ENCODE measurements at places on chromosomes 13 and 19. TPM values are rescaled to one million over a fixed set of nuclear protein-coding genes. Genes with fewer than 3 reads are reported as not detected.

DNA sequence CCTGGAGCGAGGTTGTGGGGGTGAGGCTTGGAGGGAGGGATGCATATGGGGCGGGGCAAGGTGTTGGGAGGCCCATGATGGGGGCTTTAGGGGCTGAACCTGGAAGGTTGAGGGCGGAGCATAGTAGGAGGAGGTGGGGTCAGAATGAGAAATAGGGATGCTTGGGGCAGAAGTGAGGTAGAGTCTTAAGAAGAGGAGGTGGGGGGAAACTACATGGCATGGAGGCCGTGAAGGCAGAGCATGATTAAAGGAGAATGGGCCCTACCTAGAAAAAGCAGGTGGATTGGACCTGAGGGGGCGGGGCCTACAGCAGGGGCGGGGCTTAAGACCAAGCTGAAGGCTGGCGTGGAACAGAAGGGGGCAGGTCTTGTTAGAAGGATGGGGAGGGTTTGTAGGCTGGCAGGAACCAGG lies 799 bp downstream of the NR1H2 start:
- H3K4me1 ChIP-seq: peaks cover 5% of the 10 kb centered on the region
- peaks cover 5% of the 10 kb centered on the region for H3K36me3 ChIP-seq
- H3K4me3 ChIP-seq: peak overlapping the region; percentile 77
- DNase-seq: no peak
- no peaks in the 10 kb centered on the region for H3K27me3 ChIP-seq

DNA sequence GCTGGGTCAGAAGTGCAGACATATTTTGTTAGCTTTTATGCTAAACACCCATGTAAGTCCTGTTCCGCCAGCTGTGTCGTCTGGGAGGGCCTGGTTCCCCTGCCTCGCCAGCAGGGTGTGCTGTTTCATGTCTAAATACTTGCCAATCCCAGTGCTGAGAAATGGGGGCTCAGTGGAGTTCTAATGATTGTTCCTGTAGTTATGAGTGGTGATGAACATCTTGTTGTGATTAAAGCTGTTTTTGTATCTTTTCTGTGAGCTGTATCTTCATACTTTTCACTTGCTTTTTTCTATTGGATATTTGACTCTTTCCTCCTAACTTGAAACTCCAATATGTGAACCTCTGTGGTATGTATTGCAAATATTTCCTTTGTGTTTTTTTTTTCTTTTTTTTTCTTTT lies 32.7 kb downstream of the KDM4B start:
- H3K27ac ChIP-seq: peak overlapping the region; percentile 10
- peaks cover 9% of the 10 kb centered on the region for H3K4me1 ChIP-seq
- H3K27me3 ChIP-seq: no peaks in the 10 kb centered on the region
- H3K36me3 ChIP-seq: peaks cover 15% of the 10 kb centered on the region
- no peak for DNase-seq
- H3K4me3 ChIP-seq: no peak overlapping the region

The OLFM4 gene
- total RNA-seq: 16.9 TPM

DNA sequence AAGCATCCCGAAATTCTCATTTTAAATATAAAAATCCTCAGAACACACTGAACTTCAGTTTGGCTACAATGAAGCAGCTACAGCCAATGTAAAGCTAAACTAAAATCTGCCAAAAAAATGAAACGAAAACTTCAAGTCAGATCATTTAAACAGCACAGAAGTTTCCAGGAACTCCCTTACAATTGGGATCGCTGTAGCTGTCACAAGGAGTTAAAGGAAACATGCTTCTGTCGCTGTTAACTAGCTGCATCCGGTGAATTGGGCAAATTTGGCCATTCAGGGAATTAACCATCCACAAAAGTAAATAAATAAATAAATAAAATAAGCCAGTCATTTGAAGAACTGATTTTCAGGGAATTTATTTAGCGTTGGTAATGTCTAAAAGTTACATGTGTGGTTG lies 77.0 kb upstream of the PEG3 start:
- no peak for DNase-seq
- no peaks in the 10 kb centered on the region for H3K4me1 ChIP-seq
- H3K27me3 ChIP-seq: no peaks in the 10 kb centered on the region
- H3K36me3 ChIP-seq: no peaks in the 10 kb centered on the region

GRCh38 chr19:18712981-18713380 lies 29.5 kb downstream of the CRTC1 start:
- H3K27me3 ChIP-seq: no peaks in the 10 kb centered on the region
- H3K4me1 ChIP-seq: peaks cover 14% of the 10 kb centered on the region
- no peak for DNase-seq

GRCh38 chr19:2484178-2484937 lies 8.4 kb downstream of the GADD45B start:
- DNase-seq: no peak
- peaks cover 36% of the 10 kb centered on the region for H3K27me3 ChIP-seq
- H3K36me3 ChIP-seq: no peaks in the 10 kb centered on the region
- H3K4me3 ChIP-seq: no peak overlapping the region
- H3K27ac ChIP-seq: no peak overlapping the region

The PCCA gene
- 46.8 TPM for total RNA-seq

All from type B pancreatic cell (in vitro differentiated cells).